Caudate nucleus (tissue), 63 donors: ENCODE measurements at places on chromosomes 12 and 14.

DNA sequence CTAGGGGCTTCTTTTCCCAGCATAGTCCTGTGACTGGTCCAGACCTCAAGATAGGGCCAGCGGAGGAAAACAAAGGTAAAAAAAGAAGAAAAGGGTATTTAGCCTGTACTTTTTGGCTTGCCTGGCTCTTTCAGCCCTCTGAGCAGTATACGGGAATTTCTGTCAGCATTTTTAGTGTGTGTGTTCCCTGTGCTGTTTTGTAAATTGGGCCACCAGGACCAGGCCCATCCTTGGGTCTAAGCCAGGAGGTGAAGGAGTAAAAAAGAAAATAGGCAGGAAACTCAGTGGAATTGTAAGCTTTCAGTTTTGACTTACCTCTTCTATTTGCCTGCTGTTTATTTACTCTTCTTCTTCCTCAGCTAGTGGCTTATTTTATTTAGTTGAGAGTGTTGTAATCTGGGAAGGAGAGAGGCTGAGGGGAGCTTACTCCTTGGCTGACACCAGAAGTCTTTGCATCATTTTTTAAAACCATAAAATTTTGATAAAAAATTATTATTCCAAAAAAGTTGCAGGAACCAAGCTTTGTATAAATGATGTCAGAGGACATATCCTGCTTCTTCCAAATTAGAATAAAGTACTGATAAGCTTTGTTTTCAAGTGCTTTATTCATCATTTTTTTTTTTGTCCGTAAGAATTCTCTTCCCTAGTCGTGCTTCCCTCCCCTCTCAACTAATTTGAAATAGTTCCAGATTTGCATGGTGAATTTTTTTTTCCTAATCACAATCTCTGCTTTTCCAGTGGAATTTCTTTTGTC is 63.7 kb downstream of the DIP2B start:
- DNase-seq = no peak

- no peak for DNase-seq
These were observed 70.9 kb downstream of the ACTN1 start for GRCh38 chr14:68908201-68908600.

DNA sequence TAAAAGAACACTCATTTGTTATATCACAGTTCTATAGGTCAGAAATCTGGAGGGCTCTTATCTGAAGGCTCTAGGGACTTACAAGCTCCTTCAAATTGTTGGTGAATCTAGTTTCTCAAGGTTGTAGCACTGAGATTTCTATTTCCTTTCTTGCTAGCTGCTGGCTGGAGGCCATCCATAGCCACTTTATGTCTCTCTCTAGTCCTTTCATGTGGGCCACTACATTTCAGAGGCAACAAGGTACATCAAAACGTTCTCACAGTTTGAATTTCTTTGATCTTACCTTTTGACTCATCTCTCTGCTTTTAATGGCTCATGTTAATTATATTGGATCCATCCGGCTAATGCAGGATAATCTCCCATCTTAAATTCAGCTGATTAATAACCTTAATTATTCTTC is 286.8 kb downstream of the DIO2 start:
- DNase-seq = no peak

GRCh38 chr12:129052373-129052772 is 199.1 kb downstream of the GLT1D1 start:
- no peak for DNase-seq

- DNase-seq = no peak
These were observed 6.6 kb downstream of the MYH7 start for GRCh38 chr14:23428686-23429495.

GRCh38 chr12:103589517-103589916 is 2.4 kb downstream of the STAB2 start:
- DNase-seq = no peak

- DNase-seq = no peak
These were observed 23.7 kb downstream of the FOXN3 start for GRCh38 chr14:89393222-89393745.

DNA sequence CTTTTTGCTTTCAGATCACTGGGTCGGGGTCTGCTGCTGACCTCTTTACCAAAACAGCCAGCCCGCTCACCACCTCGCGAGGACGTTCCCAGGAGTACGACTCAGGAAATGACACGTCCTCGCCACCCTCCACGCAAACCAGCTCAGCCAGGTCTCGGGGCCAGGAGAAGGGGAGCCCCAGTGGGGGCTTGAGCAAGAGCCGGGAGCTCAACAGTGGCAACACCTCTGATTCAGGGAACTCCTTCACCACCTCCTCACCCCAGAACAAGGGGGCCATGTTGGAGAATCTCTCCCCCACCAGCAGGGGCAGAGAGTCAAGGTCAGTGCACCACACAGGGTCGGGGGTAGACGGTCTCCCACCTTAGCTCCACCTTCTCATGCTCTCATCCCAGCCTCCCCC is 33.4 kb upstream of the HSPB8 start:
- no peak for DNase-seq

DNA sequence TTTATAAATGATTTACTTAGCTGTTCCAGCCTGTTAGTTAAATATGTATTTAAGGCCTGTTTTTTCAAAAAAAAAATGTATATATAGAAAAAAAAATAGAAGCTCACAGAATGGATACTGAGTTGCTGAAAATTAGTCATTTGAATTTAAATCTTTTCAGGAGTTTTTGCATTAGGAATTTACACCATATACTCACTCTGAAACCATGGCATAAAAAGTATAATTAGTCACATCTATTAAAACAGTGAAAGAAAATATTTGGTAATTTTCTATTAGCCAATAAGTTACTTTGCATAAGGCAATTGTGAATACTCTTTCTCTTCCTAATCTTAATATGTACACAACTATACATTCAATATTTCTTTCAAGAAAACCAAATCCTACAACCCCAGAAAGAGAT is 51.9 kb downstream of the HMGA2 start:
- no peak for DNase-seq

- no peak for DNase-seq
These were observed 42.2 kb downstream of the JAG2 start for GRCh38 chr14:105126126-105126980.

GRCh38 chr14:103006991-103007520 is 50.3 kb downstream of the CDC42BPB start:
- DNase-seq = no peak

- peak; percentile 51 for DNase-seq
These were observed 44.1 kb upstream of the CISTR start for GRCh38 chr12:53795927-53796326.

GRCh38 chr12:4813741-4814140 is 93.5 kb downstream of the GALNT8 start:
- no peak for DNase-seq

DNA sequence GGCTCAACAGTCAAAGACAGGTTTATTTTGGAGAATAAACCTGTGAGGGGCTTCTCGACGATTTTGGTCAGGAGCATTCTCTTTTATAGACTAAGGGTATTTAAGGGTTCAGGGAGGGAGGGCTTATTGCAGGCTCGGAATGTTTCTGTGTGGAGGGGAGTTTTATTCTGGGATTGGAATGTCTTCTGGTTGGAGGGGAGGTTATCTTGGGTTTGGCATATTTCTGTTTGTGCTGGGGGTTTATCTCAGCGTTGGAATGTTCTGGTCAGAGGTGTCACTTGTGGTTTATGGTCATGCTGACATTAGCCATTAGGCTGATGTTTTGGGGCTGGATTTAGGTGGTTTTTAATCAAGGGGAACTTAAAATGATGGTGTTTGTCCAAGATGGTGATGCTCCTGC is 103.9 kb downstream of the SUDS3 start:
- DNase-seq = no peak

GRCh38 chr14:99357151-99357915 is 85.3 kb upstream of the BCL11B start:
- DNase-seq = no peak

DNA sequence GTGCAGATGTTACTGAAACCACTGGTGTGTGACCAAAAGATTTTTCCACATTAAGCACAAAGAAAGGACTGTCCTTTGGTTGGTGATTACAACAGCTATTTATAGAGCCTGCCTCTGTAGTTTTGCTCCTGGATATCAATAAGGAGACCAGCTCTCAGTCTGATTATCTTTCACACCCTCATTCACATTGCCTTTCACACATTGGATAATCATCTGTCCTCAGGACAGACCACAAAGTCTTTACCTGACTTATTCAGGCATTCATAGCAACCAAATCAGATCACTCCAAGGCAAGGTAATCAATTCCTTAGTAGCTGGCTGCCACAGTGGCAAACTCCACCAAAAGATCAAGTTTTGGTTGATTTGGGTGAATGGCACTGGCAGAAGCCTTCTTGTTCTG is 59.6 kb upstream of the CPSF6 start:
- DNase-seq = no peak

- no peak for DNase-seq
These were observed 194.7 kb upstream of the FBXO33 start for GRCh38 chr14:39626589-39627576.

GRCh38 chr14:75976826-75977581 is 4.8 kb downstream of the TGFB3 start:
- no peak for DNase-seq

GRCh38 chr12:41361738-41362137 is 173.6 kb downstream of the PDZRN4 start:
- DNase-seq = no peak

- no peak for DNase-seq
These were observed 49.2 kb downstream of the LIN52 start for GRCh38 chr14:74133833-74134481.
